Stimulated activated CD4-positive, alpha-beta T cell treated with anti-CD3 and anti-CD28 coated beads, Interleukin-1b, Interleukin-23, amount 100 ng/mL, for 1 hour (primary cell): ENCODE measurements at places on chromosomes 3 and 15.

DNA sequence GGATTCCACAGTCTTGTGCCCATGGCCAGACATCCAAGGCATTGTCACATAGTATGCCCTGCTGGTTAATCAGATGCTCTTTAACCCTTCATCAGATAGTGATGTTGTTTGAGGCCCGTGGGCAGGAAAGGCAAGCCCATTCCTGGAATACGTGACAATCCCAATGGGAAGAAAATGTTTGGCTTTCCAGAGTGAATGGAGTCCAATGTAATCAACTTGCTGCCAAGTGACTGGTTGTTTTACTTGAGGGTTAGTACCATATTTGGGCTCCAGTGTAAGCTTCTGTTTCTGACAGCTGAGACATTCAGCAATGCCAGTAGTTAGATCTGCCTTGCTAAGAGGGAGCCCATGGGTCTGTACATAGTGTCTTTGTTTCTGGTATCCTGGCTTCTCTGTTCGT, 31.3 kb downstream of the RPL39L start:
- no peak for DNase-seq

DNA sequence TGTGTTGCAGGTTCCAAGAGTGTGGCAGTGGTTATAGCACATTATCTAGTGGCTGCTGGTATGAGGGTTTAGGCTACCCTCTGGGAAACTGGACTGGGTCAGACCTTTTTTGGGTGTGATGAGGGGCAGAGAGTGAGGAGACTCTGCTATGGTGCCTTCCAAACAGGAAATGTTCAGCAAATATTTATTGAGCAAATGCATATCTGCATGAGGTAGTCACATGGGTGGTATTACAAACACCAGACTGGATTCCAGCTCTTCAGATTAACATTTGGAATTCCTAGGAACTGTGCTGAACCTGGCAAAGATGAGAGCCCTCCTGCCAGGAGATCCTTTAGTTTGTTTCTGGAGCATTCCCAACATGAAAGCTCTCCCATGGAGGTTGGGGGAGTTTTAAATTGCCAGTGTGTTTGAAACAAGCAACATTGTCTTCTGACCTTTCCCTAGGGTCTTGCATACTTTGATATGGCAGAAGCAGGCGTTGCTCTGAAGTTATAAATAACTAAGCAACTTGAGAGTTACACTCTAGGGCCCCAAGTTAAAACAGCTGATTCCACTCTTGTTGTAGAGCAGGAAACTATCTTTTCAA, 341.2 kb upstream of the C2CD4B start:
- no peak for DNase-seq

- DNase-seq: no peak
These were observed 42.3 kb downstream of the TM4SF18 start for GRCh38 chr3:149291178-149291577.

DNA sequence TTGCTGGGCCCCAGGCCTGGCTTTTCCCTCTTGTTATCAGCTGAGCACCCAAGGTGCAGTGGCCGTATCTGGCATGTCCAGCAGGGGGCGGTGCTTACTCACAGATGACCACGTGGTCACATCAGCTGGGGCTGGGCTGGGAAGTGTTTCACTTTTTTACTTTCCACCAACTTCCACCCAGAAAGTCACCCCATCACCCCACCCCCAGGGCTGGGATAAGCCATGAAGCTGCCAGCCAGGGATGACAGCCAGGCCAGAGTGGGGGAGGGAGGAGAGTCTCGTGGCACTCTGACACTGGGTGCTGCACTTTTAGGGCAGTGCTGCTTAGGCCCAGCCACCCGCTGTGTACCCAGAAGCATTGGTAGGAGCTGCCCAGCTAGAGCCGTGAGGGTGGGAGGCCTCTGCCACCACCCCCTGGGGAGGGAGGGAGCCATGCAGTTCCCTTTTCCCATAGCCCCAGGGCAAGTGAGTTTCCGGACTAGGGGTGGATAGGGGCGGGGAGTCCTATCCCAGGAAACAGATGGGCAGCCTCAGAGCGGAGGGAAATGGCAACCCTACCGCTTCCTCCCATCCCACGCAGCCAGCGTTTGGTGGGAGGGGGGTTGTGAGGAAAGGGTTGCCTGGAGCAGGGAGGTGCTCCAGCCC, 6.1 kb downstream of the PPCDC start:
- DNase-seq: peak; percentile 87

DNA sequence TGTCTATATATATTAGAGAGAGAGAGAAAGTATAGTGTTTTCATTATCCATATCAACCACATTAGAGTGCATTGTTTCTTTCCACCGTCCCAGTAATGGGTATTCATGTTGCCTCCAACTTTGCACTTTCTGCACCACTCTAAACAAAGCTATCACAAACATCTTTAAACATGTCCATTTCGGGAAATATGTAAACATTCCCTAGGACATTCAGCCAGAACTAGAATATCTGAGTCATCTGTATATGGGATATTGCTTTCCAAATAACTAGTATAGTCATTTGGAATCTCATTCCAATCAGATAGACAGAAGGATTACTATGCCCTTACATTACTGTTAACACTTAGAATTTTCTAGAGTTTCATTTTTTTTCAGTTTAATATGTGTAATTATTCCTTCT, 914.9 kb upstream of the EPHA6 start:
- DNase-seq: no peak

- DNase-seq: no peak
These were observed 50.1 kb downstream of the C3orf20 start for GRCh38 chr3:14725013-14725412.

- DNase-seq: no peak
These were observed 20.6 kb downstream of the SAMD7 start for GRCh38 chr3:169931747-169932520.

DNA sequence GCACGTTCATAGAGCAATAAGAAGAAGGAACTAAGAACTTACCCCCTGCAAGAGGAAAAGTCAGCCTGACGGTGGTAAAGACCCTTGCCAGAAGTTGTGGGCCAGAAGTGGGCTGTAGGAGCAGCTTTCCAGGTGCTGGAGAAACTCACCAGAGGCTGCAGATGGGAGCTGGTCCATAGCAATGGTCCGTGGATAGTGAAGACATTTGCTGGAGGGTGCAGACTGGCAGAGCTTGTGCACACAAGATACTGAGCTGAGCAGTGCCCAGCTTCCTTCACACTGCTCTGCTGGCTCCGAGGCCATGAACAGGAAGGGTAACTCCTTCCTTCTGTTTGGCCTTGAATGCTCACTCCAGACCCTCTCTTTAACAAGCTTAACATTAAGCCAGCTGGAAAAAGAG, 149.8 kb upstream of the BNIP2 start:
- no peak for DNase-seq

DNA sequence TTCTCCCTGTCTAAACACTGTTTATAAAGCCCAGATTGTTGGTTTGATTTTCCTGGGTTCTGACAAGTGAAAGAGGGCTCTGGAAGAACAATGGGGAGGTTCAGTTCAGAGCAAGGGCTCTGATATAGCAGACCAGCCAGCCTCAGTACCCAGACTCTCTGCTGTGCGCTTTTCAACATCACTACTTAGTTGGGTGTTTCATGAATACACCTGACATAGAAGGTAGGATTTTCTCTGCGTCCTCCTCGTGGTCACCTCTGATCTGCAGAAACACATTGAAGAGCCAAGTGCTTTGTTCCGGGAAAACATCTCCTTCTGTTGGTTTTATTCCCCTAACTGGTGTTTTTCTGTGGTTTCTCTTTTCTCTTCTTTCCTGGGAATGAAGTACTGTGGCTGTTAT, 99.5 kb downstream of the EPHB1 start:
- DNase-seq: no peak

GRCh38 chr15:48315041-48315440, 16.2 kb upstream of the DUT start:
- DNase-seq: no peak

- no peak for DNase-seq
These were observed 30.9 kb upstream of the MLF1 start for GRCh38 chr3:158540066-158540465.

GRCh38 chr3:192953926-192954325, 36.3 kb upstream of the MB21D2 start:
- no peak for DNase-seq

- no peak for DNase-seq
These were observed 420.4 kb downstream of the EPHA3 start for GRCh38 chr3:89527736-89528305.

- no peak for DNase-seq
These were observed 49.7 kb downstream of the SEMA5B start for GRCh38 chr3:122977746-122978466.
